NCI-H524 (cell line): ENCODE measurements at places on chromosomes 4 and X.

GRCh38 chr4:80685214-80685613 lies 345.3 kb upstream of the BMP3 start:
- no peak for DNase-seq

GRCh38 chr4:147233-147632 lies 22.9 kb downstream of the ZNF718 start:
- DNase-seq, result no peak

DNA sequence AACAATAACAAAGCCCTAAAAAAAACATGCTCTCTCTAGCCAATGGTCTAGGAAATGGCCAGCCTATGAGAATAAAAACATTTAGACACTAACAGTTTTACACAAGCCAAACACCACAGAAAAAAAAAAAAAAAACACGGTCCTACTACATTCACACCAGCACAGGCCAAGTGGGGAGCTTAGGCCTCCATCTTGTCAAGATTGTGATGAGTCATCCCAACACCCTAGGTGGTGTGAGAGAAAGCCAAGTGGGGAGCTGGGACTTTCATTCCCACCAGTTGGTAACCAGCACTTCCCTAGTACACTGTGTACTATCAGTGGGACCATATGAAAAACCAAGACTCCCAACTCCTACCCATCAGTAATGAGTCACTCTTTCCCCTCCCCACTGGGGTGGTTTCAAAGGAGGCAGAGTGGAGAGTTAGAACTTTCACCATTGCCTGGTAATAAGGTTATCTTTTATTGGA lies 95.6 kb downstream of the ADAMTS3 start:
- no peak for DNase-seq

GRCh38 chr4:187547316-187547715 lies 448.3 kb upstream of the ZFP42 start:
- DNase-seq, result no peak

DNA sequence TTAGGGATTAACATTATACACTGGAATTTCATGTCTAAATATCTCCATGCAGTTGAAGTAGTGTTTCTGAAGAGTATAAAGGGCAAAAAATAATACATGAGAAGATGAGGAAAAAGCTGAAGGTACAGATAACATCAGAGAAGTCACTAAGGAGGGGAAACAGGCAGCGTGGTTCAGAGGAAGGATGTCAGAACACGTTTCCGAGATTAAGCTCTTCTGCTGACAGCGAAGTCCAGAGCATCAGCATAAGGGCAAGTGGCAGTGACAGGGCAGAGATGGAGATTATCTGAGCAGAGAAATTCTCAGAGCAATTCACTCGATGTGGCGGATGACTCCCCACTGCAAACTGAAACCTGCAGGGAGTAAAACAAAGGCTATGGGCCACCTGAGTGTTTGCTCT lies 443.2 kb upstream of the FRG1 start:
- DNase-seq, result no peak

DNA sequence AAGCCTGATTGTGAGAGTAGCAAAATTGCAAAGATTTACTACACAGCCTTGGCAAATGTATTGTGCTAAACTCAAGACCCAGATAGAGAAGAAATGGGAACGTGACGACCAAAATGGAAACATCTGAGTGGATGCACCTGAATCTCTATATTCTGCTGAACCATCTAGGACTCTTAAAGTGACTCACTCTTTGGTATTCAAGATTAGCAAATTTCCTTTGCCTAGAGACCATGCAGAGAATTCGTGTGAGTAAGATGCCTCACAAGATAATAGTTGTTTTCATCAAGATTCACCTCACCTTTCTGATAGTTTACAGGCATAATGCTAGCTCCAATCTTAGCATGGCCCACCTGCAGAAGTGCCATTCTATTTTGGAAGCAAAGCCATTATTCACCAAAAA lies 14.4 kb upstream of the ATOH1 start:
- no peak for DNase-seq

DNA sequence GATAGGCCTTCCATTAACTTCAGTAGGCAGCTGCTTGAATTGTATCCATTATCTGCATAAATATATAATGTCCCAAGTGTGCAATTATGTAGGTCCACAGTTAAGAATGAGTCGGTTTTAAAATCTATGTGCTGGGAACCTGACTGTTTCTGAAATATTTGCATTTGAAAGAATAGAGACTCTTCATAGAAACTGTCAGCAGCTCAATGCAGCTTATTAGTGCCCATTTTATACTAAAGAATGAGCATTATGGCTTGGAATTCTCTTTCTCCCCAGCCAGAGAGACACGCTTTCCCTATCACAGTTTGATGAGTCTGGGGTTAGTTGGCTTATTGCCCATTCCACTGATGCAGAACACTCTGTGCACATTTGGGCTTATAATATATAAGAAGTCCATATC lies 202.0 kb upstream of the PCDH7 start:
- peak; percentile 7 for DNase-seq

DNA sequence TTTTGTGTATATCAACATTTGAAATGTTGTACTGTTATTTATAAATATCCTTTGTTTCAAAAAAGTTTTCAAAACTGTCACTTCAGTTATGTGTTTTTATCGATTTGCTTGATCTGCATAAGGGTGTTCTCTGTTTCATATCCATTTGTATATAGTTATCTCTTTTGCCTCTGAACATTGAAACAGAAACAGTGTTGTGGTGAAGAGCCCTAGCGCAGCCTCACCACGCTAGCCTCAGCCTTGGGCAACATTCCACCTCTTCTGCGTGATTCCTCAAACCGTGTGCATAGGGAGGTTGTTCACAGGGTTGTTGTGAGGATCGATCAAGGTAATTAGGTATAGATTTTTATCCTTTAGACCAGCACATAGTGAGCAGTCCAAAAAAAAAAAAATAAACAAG lies 287.0 kb upstream of the GALNT7 start:
- no peak for DNase-seq

- no peak for DNase-seq
Observed at GRCh38 chrX:120302434-120302833, 8.8 kb downstream of the TMEM255A start.
